Brain (organoid and tissue), 16 donors: ENCODE measurements at places on chromosomes 1 and 21. TPM values are rescaled to one million over a fixed set of nuclear protein-coding genes. Genes with fewer than 3 reads are reported as not detected.

Gene AIRE
- not detected for polyA plus RNA-seq

Gene MEGF6
- 8.0 TPM for polyA plus RNA-seq

Gene PTGS2
- 0.42 TPM for polyA plus RNA-seq

Gene CCT3
- polyA plus RNA-seq = 378 TPM

Gene OR6K3
- polyA plus RNA-seq = not detected

Gene GJC2
- polyA plus RNA-seq = 22.7 TPM

Gene ABCA4
- polyA plus RNA-seq = 0.19 TPM

Gene SEMA6C
- 54.0 TPM for polyA plus RNA-seq

Gene MAP10
- 1.1 TPM for polyA plus RNA-seq

Gene PROX1
- polyA plus RNA-seq = 27.9 TPM

Gene KCNE1
- 0.22 TPM for polyA plus RNA-seq

Gene NFASC
- polyA plus RNA-seq = 54.4 TPM

Gene RGSL1
- not detected for polyA plus RNA-seq

Gene FCMR
- polyA plus RNA-seq = 3.6 TPM

Gene SMCP
- not detected for polyA plus RNA-seq

Gene RBP7
- 19.9 TPM for polyA plus RNA-seq

Gene ZNF648
- polyA plus RNA-seq = not detected

Gene USF1
- 34.8 TPM for polyA plus RNA-seq

Gene S100PBP
- polyA plus RNA-seq = 22.8 TPM

Gene BGLAP
- 2.9 TPM for polyA plus RNA-seq

Gene DDR2
- 2.7 TPM for polyA plus RNA-seq

Gene TMEM63A
- polyA plus RNA-seq = 34.6 TPM

Gene MTARC2
- 11.6 TPM for polyA plus RNA-seq

Gene TCEA3
- 2.2 TPM for polyA plus RNA-seq

Gene ERRFI1
- polyA plus RNA-seq = 8.9 TPM

Gene PTPN7
- polyA plus RNA-seq = 0.29 TPM
